ENCODE measurements at places on chromosomes 13 and 19. TPM values are rescaled to one million over a fixed set of nuclear protein-coding genes. Genes with fewer than 3 reads are reported as not detected.
A peak's percentile ranks its signal among the peaks of the same experiment; 100 is the strongest.

DNA sequence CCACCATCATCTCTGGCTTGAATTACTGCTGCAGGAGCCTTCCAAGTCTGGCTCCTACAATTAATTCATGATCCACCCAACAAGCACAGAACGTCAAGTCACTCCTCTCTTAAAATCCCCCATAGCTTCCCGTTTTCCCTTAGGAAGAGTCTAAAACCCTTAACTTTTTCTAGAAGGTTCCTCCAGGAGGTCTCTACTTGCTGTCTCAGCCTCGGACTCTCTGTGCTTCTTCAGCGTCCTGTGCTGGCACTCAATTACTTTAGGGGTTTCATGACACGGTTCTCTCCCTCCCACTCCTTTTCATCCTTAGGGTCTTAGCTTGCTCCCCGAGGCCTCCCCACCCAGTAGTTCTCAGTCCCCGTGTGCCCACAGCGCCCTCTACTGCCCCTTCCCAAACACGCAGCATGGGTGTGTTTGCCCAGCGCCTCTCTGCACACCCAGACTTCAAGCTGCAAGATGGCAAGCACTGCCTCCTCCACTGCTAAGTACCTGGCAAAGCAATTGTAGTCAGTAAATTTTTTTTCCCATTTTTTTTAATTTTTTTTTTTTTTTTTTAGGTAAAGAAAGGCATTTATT, 25.8 kb upstream of the MAP3K10 start:
- no peak overlapping the region for H3K27ac ChIP-seq
- peak; percentile 44 for DNase-seq
- H3K27me3 ChIP-seq = no peaks in the 10 kb centered on the region
- H3K36me3 ChIP-seq = no peaks in the 10 kb centered on the region
- H3K4me3 ChIP-seq = no peak overlapping the region

DNA sequence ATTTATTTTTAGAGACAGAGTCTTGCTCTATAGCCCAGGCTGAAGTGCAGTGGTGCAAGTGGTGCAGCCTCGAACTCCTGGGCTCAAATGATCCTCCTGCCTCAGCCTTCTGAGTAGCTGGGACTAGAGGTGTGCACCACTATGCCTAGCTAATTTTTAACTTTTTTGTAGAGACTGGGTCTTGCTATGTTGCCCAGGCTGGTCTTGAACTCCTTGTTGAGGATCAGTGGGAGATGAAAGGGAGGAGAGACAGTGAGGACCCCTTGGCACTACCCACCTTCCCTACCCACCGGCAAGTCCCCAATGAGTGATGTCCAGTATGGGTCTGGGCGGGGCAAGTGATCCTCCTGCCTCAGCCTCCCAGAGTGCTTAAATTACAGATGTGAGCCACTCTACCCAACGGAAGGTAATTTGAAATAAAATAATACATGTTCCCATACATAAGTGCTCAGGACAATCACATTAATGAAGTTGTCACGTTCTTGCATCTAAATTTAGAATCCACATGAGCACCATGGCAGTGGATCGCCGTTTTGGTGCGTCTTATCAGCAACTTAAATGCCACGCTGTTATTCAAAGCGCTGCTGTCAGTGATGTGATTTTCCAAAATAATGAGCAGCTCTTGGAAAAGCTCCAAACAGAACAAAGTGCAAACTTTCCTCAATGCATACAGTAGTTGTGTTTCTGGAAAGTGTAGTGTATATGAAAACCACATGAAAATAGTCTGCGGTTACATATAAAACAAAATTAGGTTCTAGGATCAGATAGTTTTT, 5.9 kb upstream of the ARL11 start:
- DNase-seq = no peak
- no peak overlapping the region for H3K27ac ChIP-seq
- no peaks in the 10 kb centered on the region for H3K4me1 ChIP-seq
- no peaks in the 10 kb centered on the region for H3K27me3 ChIP-seq
- H3K4me3 ChIP-seq = no peak overlapping the region

DNA sequence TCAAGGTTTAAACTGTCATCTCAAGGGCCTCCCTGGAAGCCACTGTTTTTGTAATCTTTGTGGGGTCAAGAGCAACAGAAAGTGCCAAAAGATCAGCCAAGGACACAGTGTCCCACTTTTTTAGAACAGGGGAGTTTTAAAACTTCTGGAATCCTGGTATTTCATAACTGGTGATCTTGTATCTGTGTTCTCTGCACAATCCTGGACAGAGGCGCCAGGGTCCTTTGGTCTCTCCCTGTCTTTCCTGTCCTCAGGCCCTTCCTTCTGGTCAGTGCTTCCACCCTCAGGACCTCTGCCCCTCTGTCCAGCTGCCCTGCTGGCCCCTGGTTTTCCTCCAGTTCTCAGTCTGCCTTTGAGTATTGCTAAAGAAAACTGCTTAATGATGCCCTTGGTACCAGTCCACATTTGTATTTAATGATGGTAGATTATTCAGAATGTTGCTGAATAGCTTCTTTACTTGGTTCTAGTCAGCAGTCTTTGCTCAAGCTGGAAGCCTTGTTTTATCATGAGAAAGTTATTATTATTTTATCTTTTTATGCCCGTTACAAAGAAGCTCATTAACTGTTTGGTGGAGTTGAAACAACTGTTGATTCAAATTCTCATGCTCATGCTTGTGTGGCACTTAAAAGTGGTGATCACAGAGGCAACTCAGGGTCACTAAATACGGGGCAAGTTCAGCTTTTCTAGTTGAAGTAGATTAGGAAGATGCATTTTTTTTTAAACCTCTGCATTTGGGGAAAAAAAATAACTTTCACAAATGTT, 47.5 kb downstream of the WASF3 start:
- no peak overlapping the region for H3K27ac ChIP-seq
- H3K36me3 ChIP-seq = no peaks in the 10 kb centered on the region

DNA sequence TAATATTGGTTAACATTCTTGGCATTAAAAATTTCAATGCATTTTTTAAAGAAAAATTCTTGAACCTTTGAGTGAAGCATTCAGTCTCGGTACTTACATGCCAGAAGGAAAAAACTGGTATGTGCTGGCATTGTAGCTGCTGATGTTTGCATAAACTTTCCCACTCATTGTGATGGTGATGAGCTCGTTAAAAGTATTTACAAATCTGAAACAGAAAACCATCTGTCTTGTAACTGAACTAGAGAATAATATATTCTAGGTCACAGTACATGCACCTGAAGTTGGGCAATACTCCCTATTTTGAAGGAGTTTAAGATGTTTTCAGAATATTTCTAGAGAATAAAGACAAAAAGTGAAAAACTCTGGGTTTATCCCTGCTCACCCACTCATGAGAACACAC, 64.1 kb downstream of the SLC15A1 start:
- no peak for DNase-seq
- H3K27me3 ChIP-seq = no peaks in the 10 kb centered on the region
- no peaks in the 10 kb centered on the region for H3K4me1 ChIP-seq

- H3K27me3 ChIP-seq = no peaks in the 10 kb centered on the region
- DNase-seq = no peak
- H3K4me3 ChIP-seq = no peak overlapping the region
- no peaks in the 10 kb centered on the region for H3K36me3 ChIP-seq
- no peaks in the 10 kb centered on the region for H3K4me1 ChIP-seq
Measured at GRCh38 chr19:7699417-7700401, 2.2 kb downstream of the FCER2 start.

DNA sequence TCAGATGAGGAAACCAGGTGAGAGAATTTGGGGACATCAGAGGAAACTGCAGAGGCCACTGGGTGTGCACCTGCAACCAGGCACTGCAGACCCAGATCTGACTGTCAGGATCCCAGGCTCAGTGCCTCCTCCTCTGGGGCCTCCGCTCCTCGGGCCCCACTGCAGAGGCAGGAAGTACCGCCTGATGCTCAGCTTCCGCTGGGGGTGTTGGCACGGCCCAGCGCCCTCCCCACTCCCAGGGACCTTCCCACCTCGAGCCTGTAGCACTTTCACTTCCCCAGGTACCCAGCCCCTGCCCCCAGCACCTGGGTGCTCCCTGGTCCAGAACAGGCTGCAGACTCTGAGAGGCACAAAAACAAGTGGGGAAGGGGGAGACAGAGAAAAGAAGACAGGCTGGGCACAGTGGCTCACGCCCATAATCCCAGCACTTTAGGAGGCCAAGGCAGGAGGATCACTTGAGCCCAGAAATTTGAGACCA, 1.4 kb upstream of the CD37 start:
- peak; percentile 74 for DNase-seq
- H3K36me3 ChIP-seq = no peaks in the 10 kb centered on the region

- H3K27ac ChIP-seq = peak overlapping the region; percentile 90
- H3K4me3 ChIP-seq = peak overlapping the region; percentile 82
- no peaks in the 10 kb centered on the region for H3K27me3 ChIP-seq
Measured at GRCh38 chr13:24250376-24251057, 58.9 kb upstream of the C1QTNF9 start.

GRCh38 chr19:56760842-56761241, 79.7 kb downstream of the PEG3 start:
- no peak for DNase-seq
- H3K27me3 ChIP-seq = no peaks in the 10 kb centered on the region
- H3K36me3 ChIP-seq = no peaks in the 10 kb centered on the region
- no peak overlapping the region for H3K27ac ChIP-seq
- no peaks in the 10 kb centered on the region for H3K4me1 ChIP-seq

DNA sequence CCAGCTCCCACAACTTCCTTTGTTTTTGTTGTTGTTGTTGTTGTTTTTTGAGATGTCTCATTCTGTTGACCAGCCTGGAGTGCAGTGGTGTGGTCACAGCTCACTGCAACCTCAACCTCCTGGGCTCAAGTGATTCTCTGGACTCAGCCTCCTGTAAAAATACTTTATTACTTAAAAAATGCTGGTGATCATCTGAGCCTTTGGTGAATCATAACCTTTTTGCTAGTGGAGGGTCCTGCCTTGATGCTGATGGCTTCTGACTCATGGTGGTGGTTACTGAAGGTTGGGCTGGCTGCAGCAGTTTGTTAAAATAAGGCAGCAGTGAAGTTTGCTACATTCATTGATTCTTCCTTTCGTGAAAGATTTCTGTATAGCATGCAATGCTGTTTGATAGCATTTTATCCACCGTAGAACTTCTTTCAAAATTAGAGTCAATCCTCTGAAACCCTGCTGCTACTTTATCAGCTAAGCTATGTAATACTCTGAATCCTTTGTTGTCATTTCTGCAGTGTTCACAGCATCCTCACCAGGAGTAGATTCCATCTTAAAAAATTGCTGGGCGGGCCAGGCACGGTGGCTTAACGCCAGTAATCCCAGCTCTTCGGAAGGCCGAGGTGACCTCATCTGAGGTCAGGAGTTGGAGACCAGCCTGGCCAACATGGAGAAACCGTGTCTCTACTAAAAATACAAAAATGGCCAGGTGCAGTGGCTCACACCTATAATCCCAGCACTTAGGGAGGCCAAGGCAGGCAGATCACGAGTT, 18.0 kb downstream of the ARHGAP35 start:
- no peak overlapping the region for H3K27ac ChIP-seq
- no peak for DNase-seq
- no peak overlapping the region for H3K4me3 ChIP-seq
- no peaks in the 10 kb centered on the region for H3K4me1 ChIP-seq

- DNase-seq = no peak
- H3K4me3 ChIP-seq = peak overlapping the region; percentile 97
- peak overlapping the region; percentile 94 for H3K27ac ChIP-seq
- H3K27me3 ChIP-seq = no peaks in the 10 kb centered on the region
Measured at GRCh38 chr13:102598061-102598460, 1.3 kb downstream of the TPP2 start.

GRCh38 chr13:101846249-101846648, 393.8 kb downstream of the ITGBL1 start:
- no peak overlapping the region for H3K4me3 ChIP-seq
- no peaks in the 10 kb centered on the region for H3K36me3 ChIP-seq
- DNase-seq = no peak
- no peaks in the 10 kb centered on the region for H3K27me3 ChIP-seq

GRCh38 chr13:49100637-49101570, 119.2 kb upstream of the MLNR start:
- no peak for DNase-seq
- no peaks in the 10 kb centered on the region for H3K36me3 ChIP-seq
- no peaks in the 10 kb centered on the region for H3K4me1 ChIP-seq
- H3K4me3 ChIP-seq = no peak overlapping the region
- H3K27ac ChIP-seq = no peak overlapping the region
- H3K27me3 ChIP-seq = no peaks in the 10 kb centered on the region

GRCh38 chr13:106445996-106446395, 89.5 kb downstream of the EFNB2 start:
- no peak for DNase-seq
- no peaks in the 10 kb centered on the region for H3K4me1 ChIP-seq

The ATP7B gene
- total RNA-seq = 1.4 TPM

The ELAVL3 gene
- total RNA-seq = not detected

Measured in naive thymus-derived CD4-positive, alpha-beta T cell (primary cell).